ENCODE measurements at places on chromosomes 7 and 10.

DNA sequence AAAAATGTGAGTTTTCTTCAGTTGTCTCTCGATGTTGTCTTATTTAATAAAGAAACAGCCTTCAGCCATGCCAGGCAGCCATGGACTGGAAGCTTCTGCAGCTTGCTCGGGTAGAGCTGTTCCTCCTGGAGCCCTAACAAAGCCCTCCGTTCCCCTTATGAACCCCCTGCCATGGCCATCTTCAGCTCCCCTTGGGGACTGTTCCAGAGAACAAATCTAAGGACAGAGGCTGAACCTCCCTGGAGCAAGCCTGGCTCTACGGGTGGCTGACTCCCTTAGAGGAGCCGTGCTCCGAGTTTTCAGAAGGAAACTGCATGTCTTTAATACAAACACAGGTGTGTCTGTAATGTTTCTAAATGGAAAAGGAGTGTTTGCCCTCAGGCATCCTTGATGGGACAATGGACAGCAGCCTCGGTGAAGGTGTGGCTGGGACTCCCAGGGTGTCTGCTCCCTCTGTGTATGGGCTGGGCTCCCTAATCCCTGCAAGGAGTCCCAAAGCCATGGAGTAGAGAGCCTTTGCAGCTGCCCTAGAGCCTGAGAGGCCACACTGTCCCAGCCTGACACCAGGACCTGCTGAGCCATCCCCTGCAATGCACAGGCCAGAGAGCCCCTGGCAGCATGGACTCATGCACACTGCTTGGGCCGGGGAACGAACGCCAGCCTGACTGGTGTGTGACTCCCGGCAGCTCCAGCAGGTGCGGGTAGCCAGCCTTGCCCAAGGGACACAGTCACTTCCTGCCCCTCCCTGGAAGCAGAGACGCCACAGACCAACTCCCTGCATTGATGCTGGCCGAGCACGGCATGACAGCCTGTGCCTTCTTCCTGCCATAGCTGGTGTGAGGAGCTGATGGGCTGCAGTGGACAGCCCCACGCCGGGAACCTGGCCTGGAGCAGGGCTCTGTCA is 381.8 kb downstream of the TCERG1L start:
- ATAC-seq = no peak

DNA sequence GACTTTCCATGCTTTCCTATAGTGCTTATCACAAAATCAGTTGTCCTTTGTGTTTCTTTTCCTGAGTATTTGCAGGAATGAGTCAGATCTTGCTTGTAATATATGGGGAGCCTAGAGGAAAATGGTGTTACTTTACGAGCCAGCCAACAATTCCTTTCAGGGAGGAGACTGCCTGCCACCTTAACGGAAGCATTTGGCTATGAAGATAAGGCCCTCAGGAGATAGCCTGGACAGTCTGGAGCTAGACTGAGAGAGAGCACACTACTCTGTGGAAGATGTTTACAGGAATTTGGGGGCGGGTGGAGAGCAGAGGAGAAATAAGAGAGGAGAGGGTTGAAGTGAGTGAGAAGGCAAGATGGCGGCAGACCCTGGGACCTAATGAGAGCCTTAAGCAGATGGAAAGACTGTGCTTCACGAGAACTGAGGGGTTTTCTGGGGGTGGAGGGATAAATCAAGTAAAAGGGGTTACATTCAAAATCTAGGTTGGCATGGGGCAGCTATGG is 126.3 kb downstream of the SNX10 start:
- no peak for ATAC-seq

GRCh38 chr10:11215471-11215870 is 197.8 kb downstream of the CELF2 start:
- ATAC-seq = no peak

DNA sequence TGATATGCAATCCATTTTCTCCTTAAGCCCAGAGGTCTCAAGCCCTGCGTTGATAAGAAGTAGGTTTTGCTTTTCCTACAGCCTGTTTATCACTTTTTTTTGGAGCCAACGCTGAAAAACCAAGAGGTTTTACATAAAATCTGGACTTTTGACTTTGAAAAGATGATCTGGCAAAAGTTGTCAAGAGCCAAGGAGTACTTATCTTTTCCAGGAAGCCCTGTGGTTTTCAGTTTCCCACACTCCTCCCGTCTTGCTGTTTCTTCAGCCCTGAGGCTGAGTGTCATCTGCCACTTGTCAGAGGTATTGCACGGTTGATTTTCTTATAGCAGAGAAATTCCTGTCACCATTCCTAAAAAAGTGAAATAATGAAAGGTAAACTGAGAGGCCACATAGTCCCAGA is 108.7 kb downstream of the TYW1 start:
- no peak for ATAC-seq

DNA sequence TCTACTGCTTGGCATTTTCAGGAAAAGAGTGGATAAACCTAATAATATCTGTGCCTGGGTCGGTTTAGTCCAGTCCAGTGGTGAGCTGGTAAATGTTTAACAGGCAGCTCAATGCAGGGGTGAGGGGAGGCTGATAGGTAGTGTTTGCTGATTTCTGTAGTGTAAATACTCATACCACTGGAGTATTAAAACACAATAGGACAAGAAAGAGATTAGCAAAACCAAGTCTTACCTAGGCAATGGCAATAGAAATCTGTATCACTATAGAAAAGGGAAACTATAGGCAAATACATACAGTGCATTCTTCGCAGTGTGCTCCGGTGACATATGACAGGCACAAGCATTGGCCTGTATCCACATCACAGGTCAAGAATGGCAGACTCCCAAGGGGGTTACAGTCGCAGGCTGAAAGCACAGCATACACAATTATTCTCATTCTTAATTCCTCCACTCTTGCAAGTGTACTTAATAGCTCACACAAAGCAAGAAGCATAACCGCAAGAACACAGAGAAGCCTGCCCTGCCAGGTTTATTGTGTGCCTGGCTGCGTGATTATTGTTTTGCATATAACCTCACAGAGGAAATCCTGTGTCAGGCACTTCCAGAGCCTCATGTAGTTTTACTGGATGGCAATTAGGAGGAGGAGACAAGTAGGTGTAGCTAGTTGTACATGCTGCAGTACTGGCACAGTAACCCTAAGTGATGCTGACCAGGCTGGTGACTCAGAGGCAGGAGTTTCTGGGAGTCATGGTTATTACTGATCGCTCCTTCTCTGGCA is 35.0 kb downstream of the LAMB4 start:
- no peak for ATAC-seq

- no peak for ATAC-seq
Measured at GRCh38 chr7:127137146-127137545, 115.6 kb downstream of the GRM8 start.

DNA sequence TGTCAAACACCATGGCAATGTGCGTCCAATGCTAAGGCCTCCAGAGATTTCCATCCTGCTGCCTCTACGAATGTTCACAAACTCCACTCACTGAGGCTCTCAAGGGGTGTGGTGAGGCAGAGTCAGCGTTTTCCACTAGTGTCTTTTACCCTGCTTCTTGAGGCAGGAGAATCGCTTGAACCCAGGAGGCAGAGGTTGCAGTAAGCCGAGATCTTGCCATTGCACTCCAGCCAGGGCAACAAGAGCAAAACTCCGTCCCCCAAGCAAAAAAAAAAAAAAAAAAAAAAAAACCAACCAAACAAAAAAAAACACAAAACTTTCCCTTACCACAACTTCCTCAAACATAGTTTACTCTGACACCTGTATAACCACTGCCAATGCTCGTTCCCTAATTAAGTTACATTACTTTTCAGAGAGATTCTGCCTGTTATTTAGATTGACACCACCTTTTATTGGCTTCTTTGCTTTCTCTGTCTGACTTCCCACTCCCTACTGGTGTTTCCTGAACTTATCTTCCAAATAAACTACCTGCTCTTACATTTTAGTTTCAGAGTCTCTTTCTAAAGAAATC is 102.1 kb upstream of the ZNF746 start:
- no peak for ATAC-seq

- peak; percentile 40 for ATAC-seq
Measured at GRCh38 chr7:128164061-128164954, 76.8 kb upstream of the LEP start.

DNA sequence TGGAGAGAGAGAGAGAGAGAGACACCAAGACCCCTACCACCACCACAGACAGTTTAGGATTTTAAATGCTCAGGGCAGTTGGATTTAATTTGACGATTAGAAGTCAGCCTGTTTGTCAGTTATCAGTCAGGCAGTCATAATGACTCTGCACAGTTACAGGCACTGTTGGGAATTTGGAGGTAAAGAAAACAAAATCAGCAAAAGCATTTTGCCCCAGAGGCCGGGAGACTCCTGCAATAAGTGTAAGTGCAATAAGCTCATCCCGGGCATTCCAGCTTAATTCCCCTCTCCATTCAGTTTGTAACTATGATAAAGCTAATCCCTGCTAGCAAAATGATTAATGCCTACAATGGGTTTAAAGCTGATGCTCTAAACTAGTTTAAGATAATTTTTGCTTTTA is 13.5 kb downstream of the SEMA3C start:
- ATAC-seq = no peak

GRCh38 chr10:96756111-96756903 is 36.0 kb upstream of the PIK3AP1 start:
- ATAC-seq = no peak

DNA sequence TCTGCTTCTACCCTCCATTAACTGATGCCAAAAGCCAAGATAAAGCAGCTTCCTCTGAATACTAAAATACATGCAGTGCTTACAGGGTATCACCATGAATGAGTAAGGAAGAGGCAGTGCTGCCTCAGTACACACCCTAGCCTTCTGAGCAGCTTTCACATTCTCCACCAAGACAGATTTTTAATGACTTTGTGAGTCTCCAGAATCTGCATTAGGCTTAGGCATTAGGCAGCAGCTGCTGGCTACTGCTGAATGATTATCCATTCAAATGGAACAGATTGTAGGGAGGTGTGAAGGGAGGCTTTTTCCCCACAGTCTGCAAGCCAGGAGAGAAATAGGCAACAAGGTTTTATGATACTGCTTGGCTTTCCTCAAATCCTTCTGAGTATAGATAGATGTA is 1226.7 kb upstream of the LRRN3 start:
- ATAC-seq = no peak

DNA sequence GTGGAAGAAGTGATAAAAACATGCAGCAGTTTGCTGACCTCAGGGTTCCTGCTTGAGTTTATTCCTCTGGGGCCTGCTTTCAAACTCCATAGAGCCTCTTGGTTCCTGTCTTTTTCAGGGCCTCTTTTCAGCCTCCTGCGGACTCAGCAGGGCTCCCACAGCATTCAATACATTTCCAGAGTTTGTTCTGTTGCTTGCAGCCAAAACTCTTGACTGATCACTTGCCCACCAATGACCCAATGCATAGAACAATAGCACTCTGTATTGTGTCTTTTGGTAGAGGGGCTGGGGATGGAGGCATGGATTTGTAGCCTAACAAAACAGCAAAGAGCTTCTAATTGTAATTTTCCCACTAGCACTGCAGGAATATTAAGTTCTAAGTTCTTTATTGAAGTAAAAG is 50.8 kb upstream of the CREB5 start:
- no peak for ATAC-seq

DNA sequence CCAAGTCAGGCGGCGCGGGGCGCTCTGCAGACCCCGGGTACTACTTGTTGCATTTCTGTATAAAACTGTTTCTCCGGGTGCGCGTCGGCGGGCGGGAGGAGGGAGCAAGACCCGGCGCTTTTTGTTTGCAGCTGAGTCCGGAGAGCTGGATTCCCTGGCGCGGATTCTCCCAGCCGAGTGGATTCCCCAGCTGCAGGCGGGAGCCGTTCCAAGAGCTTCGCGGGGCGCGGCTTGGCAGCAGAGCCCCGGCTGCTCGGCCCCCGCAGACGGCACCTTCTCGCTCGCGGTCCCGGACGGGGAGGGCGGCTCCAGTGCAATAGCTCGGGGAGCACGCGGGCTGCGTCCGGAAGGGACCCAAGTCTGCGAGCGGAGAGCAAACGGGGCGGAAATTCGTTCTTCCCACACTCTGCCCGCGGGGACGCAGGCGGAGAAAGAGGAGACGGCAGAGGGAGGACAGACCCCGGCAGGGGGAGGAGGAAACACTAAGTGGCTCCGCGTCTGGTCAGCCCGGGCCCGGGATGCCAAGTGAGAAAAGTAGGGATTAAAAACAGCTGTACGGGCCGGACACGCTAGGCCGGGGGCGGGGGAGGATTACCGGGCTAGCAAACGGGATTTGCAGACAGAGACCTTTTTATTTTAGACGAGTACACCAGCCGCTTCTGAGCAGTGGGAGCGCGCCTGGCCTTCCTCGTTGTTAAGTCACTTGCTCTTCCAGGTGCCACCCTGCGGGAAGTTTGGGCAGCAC is at the start of gene TRIL:
TSS of gene TRIL (minus strand) at position 96 of the 745 bp plus-strand sequence. CDS start 284 bp downstream, outside the sequence.
- ATAC-seq = no peak

GRCh38 chr7:150897502-150898474 is 45.5 kb downstream of the AOC1 start:
- ATAC-seq = no peak

- no peak for ATAC-seq
Measured at GRCh38 chr7:80643336-80643915, 5.0 kb downstream of the CD36 start.

DNA sequence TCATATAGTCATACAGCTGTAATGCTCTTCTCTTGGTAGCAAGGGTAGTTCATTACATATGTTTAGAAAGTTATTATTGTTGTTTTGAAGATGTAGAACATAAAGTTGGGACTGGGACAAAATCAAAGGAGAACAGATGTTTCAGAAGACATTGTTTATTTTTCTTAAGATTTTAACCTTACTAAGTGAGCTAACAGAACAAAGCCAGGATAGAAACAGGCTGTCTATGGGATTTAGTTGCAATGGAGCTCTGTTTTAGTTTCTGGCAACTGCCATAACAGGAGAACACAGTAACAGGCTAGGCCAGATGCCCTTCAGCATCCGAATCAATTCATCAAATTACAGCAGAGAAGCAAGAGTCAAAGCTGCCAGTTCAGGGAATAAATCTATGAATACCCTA is 382.4 kb downstream of the ARL4A start:
- no peak for ATAC-seq

DNA sequence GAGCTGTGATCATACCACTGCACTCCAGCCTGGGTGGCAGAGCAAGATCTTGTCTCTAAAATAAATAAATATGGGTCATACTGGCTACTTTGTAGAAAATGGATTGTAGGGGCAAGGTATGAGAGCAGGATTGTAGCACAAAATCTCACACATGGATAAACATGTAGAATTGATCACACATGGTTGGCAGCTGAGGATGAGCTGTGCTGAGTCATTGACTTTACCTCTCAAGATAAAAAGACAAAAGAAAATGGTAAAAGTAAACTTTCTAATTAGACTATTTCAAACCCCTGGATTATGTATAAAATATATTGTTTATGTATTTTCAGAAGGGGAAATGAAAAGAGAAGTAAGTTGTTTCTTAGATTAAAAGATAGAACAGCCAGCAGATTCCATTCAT is 69.3 kb downstream of the APBB1IP start:
- ATAC-seq = no peak

Data from activated CD4-positive, CD25-positive, alpha-beta regulatory T cell treated with anti-CD3 and anti-CD28 coated beads, Interleukin-2, amount 50 U/mL, for 24 hours (primary cell).